ENCODE measurements at places on chromosomes 3 and 15.

DNA sequence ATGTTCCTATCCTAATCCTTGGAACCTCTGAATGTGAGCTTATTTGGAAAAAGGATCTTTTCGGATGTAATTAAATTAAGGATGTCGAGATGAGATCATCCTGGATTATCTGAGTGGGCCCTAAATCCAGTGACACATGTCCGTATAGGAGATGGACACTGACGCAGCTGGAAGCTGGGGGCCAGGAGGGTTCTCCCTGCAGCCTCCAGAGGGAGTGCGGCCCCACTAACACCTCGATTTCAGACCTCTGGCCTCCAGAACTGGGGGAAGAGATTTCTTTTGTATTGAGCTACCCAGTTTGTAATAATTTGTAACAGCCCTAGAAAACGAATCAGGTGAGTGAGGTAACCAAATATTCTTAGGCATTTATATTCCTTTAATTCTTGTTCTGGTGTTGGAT is 2.5 kb downstream of the DNAJB8 start:
- DNase-seq, result no peak

DNA sequence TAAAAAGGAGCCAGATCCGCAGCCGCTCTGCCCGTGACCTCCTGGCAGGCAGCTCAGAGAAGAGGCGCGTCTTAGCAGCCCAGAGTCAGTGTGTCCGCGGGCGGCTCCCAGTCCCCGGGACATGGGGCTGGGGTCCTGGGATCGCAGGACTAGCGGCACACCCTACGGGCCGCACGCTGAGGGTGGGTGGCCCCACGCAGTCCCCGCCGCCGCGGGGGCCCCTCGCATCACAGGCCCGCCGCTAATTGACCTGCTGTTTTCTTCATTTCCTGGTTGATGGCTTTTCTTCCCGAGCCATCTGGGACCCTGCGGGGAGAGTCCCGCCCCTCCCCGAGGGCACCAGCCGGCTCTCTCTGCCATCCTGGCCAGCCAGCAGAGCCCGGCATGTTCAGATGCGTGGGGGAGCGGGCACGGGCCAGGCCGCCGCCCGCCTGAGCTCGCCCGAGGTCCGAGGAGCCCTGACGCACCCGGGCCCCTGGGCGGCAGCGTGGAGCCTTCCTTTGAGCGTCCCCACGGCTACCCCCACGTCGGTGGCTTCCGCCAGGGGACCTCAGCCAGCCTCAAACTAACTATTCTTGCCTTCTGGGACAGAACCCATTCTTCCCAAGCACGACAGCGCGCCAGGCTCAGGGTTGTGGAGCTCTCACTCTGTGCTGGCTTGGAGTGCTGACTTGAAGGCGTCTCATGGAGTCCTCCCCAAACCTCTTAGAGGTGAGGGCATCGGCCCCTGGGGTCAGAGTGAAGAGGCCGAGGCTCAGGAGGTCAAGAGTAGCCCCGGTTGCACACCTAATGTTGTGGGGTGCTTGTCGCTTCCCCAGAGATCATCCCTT is 34.6 kb upstream of the CACNA2D3 start:
- no peak for DNase-seq

GRCh38 chr3:52678265-52679198 is 7.2 kb downstream of the PBRM1 start:
- DNase-seq, result no peak

DNA sequence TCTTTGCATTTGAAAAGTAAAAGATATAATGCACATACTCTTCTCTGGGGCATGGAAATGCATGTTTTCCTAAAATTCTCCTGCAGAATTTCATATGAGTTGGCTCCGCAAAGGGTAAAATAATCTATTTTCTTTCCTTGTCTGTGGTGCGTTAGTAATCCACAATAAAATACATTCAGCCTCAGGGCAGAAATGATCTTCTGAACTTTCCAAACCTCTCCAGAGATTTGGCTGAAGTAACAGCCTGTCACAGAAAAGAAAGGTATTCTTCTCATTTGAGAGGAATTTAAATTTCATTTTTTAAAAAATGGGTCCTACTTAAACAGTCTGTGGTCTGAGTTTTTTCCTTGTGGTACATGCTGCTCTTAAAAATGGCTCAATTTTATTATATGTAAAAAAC is 182.7 kb upstream of the DCBLD2 start:
- DNase-seq, result no peak

GRCh38 chr3:15845475-15845874 is 47.7 kb upstream of the ANKRD28 start:
- DNase-seq, result no peak

- DNase-seq, result no peak
Observed at GRCh38 chr3:180580934-180581333, 21.0 kb upstream of the TTC14 start.

- DNase-seq, result peak; percentile 21
Observed at GRCh38 chr3:66039590-66039887, 821 bp upstream of the MAGI1 start.

DNA sequence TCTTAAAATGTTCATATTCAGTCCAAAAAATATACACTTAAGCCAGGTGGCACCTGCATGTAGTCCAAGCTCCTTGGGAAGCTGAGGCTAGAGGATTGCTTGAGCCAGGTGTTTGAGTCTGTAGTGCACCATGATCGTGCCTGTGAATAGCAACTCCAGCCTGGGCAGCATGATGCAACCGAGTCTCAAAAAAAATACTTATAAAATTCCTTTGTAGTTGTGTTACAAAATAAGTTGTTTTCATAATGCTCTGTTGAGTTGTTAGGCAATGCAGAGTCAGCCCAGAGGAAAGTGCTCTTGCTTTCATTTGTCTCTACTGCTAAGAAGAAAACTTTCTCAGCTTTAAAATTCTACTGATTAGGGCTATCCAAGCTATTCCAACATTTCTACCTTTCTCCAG is 442.8 kb upstream of the ARRDC4 start:
- DNase-seq, result no peak

DNA sequence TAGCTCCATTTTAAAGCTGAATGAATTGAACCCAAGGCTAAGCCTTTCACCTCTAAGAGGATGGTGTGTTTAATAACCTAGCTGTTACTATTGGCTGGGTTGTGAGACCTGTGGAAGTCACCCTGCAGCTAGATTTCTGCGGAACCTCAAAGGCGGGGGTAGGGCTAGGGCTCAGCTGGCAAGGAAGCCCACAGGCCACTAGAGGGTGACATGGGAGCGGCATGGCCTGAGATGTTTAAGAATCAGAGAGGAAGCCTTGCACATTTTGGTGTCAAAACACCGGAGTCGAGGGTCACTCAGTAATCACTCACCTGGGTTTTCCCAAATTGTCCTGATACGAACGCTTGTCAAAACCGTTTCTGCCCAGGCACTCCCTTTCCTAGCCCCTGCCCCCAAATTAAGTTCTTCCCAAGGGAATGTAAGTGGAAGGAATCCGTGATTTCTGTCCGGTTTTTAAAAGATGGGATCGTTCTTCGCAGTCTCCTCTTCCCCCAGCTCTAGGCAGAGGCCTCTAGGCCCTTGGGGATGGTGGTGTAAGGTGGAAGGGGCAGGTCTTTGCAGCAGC is 3.8 kb upstream of the ACAD9 start:
- no peak for DNase-seq

DNA sequence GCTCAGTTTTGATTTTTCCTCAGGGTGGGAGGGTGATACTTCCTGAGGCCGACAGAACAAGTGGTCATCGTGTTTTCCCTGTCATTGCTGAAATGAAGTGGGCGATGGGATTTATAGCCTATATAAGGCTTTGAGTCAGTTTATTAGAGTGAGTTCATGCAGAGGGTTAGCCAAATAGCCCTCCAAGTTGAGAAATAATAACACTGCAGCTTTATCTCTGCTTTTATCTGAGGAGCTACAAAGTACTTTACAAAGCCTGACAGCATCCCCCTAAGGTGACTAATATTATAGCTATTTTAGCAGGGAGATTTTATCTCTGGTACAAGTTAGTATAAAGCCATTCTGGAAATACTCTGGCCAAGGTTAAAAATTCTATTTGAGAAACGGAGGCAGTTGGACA is 389.6 kb downstream of the MFSD1 start:
- DNase-seq, result peak; percentile 76

DNA sequence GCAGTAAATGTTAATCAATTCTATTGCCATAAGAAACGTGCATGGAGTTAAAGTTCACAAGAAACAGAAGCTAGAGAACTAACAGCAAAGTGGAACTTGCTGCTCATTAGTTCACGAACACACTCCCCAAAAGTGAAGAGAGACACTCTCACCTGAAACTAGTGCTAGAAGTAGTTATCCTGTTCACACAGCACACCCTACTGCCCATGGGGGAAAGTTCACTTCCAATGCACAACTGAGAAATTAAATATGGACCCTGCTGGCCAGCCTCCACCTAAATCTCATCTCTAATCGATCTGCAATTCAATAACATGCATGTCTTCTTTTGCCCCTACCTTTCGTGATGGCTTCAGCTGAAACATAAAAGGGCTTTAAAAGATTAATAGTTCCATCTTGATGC is 39.4 kb upstream of the FRMD4B start:
- peak; percentile 50 for DNase-seq

DNA sequence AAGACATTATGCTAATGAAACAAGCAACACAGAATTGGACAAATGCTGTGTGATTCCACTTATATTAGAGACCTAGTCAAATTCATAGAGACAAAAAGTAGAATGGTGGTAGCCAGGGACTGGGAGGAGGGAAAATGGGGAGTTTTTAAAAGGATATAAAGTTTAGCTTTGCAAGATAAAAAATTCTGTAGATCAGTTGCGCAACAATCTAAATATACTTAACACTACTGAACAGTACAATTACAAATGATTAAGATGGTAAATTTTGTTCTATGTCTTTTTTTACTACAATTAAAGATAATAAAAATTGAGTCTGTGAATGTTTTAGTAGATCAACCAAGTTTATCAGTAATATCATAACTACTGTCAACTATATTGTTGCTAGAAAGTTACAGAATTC is 340.1 kb upstream of the PDZRN3 start:
- no peak for DNase-seq

DNA sequence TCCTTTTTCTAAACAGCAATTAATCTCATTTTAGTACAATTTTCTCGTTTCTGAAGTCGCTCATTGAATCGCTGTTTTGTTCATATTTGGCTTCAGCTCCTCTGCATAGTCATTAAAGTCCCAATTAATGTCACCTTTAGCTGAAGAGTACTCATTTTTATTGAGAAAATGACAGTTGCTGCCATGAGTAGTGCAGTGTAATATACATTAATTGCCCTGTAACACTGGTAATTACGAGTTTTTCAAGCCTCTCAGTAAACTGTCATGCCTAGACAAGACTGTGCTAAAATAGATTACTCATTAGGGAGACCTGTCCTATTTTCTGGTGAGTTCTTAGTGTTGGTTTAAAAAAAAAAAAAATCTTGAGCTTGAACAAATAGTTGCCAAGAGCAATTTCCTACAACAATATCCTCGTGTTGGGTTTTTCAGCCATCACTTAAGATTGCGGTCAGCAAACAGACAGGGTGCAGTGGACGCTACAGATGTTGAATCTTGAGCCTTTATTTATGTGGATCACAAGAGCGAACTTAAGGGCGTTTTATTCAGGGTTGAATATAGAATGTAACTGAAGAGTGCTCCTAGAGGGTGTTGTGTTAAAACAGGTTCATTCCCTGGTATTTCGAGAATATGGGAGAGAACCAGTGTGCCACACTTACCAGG is 176.0 kb downstream of the CDIN1 start:
- DNase-seq, result no peak

GRCh38 chr3:119913021-119913420 is 131.1 kb downstream of the NR1I2 start:
- peak; percentile 38 for DNase-seq

DNA sequence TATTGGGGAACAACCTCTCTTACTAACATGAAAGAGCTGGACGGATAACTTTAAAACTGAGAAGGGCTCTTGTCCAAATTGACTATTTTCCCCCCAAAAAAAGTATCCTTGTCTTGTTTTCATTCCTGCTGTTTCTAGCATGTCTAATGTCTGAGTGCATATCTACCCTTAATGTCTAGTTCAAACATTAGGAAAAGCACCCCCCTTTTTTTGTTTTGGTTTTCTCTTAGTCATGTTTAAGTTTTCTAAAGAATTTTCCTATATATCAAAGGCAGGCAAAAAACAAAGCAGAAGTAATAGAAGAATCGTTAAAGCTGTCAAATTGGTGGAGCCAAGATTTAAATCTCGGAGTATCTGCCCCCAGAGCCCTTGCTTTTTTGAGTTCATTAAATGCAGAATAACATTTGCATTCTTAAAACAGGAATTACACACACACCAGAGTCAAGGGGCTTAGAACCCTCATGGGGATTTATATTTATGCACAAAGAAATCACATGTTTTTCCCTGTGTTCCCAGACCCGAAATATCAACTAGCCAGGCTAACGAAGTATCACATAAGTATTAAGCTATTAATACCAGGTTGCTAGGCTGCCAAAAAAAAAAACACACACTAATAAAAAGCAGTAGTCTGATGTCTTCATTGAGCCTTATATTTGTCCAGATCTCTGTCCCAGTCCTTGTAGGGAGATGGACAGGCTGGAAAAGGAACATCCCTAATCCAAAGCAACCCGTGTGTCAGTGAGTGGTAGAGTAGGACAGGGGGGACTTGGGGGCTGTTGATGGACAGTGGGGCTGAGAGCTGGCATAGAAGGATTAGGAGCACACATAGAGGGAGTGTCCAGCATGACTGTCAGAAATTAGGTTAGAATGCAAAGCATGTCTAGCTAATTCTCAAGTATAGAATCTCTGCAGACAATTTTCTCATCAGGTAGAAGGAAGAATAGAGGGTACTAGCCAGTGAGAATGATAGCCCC is 103.6 kb upstream of the BFSP2 start:
- no peak for DNase-seq

GRCh38 chr3:185272033-185272432 is 18.2 kb upstream of the EHHADH start:
- peak; percentile 43 for DNase-seq

GRCh38 chr3:46239301-46239938 is 2.8 kb upstream of the CCR3 start:
- DNase-seq, result peak; percentile 49

- no peak for DNase-seq
Observed at GRCh38 chr3:95350049-95350448, 1287.2 kb downstream of the NSUN3 start.

DNA sequence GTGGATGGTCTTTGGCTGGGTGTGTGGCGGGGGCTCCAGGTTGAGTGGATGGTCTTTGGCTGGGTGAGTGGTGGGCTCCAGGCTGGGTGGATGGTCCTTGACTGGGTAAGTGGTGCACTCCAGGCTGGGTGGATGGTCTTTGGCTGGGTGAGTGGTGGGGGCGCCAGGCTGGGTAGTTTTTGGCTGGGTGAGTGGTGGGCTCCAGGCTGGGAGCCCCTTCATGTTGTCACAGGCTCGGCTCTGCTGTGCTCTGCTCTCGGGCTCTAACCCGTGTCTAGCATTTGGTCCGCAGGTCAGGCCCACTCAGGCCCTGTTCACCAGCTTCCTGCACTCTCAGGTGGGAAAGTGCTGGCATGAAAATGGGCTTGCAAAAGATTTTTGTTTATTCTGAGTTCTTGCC is 25.1 kb downstream of the CD276 start:
- DNase-seq, result no peak

GRCh38 chr3:128316481-128316891 is 150.2 kb downstream of the DNAJB8 start:
- peak; percentile 10 for DNase-seq

All from fibroblast of mammary gland (primary cell).